Activated T-helper 2 cell treated with anti-CD3 and anti-CD28 coated beads, Interferon-gamma antibody, Interleukin-2, Interleukin-4, amounts not matched to agents 10 μg/mL and 5 μg/mL and 100 μg/mL, durations not matched to agents 14 hours and 24 hours and 36 hours (primary cell): ENCODE measurements at places on chromosomes 2 and 18. TPM values are rescaled to one million over a fixed set of nuclear protein-coding genes. Genes with fewer than 3 reads are reported as not detected.

Gene RAX
- 0.32 TPM in 1 of 2 replicates, not detected in the other for total RNA-seq

Gene PROKR1
- total RNA-seq, result not detected in 2 replicates

DNA sequence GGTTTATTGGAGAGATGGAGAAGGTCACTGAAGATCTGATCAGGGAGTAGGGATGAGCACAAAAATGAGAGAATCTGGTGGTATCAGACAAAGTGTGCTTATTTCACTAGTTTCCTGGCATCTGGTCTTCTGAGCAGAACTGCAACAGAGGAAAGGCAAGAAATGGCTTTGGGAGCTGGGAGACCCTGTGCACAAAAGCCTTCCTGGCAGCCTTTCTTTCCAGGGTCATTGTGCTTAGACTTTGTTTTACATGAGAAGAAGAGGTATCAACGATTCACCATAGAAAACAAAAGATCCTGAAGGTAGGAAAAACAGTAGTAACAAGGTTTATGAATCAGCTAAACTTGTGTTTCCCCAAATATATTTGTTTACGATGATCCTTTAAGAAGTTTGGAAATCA is 162.9 kb downstream of the CNTNAP5 start:
- H3K27ac ChIP-seq, result no peak overlapping the region
- no peaks in the 10 kb centered on the region for H3K4me1 ChIP-seq
- H3K4me3 ChIP-seq, result no peak overlapping the region

- no peaks in the 10 kb centered on the region for H3K27me3 ChIP-seq
- H3K4me1 ChIP-seq, result peaks cover 20% of the 10 kb centered on the region
- H3K4me3 ChIP-seq, result no peak overlapping the region
Measured at GRCh38 chr2:32773448-32773808, 145.6 kb downstream of the TTC27 start.

DNA sequence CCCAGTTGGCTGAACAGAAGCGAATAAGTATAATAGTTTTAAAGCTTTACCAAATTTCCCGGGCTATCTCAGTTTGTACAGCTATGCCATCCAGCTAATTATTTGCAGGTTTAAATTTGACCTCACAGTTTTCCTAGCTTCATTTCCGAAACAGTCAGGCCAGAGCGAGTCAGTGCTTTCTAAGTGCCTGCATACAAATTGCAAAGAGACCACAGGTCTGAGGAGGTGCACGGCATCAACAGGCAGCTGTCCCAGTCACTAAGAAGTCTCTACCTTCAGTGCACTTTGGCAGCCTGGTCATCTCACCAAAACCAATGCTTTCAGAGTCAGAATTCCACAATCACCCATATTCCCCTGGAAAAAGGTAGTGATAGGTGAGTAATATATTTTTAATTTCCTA is 51.9 kb downstream of the LAMA1 start:
- H3K4me3 ChIP-seq, result no peak overlapping the region
- H3K27me3 ChIP-seq, result no peaks in the 10 kb centered on the region
- H3K27ac ChIP-seq, result no peak overlapping the region
- no peaks in the 10 kb centered on the region for H3K4me1 ChIP-seq
- no peak for DNase-seq
- H3K36me3 ChIP-seq, result no peaks in the 10 kb centered on the region
